ENCODE measurements at places on chromosomes 7 and 10.

GRCh38 chr10:132962623-132963429 lies 20.5 kb upstream of the CFAP46 start:
- no peak for DNase-seq

- no peak for DNase-seq
Measured at GRCh38 chr10:96402417-96403305, 43.9 kb upstream of the OPALIN start.

- peak; percentile 37 for DNase-seq
Measured at GRCh38 chr10:71933651-71934050, 30.5 kb upstream of the CHST3 start.

GRCh38 chr10:85598646-85599045 lies 767.9 kb downstream of the GRID1 start:
- peak; percentile 5 for DNase-seq

- DNase-seq = no peak
Measured at GRCh38 chr10:60737242-60737641, 41.0 kb upstream of the CDK1 start.

DNA sequence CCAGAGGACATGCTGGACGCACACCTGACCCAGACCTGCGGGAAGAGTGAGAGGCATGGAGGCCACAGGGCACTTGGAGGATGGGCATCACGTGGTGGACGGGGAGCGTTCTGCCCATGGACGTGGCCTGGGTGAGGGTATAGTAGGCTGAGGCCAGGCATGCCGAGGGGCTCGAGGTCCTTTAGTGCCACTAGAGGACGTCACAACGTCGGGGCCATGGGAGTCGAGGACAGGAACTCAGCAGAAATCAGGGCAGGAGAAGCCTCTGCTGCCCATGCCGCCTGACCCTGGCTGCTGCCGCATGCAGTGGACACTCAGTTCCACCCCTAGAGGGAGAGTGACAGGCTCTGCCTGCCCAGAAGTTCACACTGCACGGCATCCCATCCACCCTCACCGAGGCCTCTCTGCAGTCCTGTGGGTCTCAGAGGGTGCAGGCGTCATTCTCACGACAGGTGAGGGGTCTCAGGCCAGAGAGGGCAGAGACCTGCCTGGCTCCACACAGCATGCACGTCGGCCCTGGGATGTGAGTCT lies 198.7 kb downstream of the ADARB2 start:
- DNase-seq = no peak

GRCh38 chr7:56074371-56074791 lies 10.3 kb downstream of the SUMF2 start:
- peak; percentile 83 for DNase-seq

- DNase-seq = no peak
Measured at GRCh38 chr7:98034081-98035035, 44.4 kb upstream of the OCM2 start.

GRCh38 chr10:3676564-3676963 lies 108.4 kb downstream of the KLF6 start:
- DNase-seq = no peak

DNA sequence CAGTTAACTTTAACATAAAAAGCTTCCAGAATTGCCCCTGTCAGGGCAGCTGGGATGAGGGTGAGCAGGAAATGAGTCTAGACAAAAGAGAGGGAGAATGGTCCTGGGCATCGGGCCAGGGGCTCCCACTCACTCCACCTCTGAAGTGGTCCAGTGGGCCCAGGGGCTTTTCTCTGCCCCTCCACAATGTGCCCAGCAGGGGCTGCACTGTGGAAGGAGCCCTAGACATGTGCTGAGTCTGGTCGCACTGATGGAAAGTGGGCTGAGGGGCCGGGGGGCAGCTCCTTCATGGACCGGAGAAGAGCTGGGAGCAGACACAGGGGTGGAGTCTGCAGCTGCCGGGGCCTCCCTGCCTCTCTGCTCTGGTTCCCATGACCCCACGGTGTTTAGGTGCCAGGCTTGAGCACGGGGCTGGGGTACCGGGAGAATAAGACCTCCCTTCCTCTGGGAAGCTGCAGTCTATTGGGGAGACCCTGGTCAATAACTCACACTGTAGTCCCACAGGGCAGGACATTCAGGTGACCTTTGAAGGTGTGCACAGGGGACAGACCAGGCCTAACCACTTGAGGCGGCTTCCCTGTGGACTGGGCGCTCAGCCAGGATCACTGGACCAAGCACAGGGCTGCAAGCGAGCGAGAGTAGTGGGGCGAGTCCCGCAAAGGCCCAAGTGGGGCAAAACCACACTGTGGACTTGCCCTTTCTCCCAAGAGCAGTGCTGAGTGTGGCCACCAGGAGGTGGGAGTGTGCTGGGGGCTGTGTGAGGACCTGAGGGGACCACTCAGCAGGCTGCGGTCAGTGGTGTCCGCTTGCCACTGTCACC lies 6.1 kb downstream of the ADCY1 start:
- peak; percentile 17 for DNase-seq

DNA sequence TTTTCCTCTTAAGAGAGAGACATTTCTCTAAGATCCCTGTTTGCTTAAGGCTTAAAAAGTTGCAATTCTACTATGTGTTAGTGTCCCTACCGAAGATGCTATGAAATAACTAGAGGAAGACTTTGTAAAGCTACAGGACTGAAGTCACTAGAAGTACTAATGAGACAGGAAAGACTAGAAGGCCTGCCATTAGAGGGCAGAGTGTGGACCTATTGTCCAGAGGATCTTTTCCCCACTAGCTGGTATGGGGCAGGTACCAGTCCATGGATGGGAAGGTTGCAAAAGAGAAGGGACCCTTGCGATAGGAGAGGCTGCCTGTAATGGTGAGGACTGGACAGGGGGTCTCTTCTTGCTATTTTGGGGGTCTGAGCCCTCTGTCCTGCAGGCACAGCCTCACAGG lies 178.1 kb downstream of the TMEM178B start:
- no peak for DNase-seq

DNA sequence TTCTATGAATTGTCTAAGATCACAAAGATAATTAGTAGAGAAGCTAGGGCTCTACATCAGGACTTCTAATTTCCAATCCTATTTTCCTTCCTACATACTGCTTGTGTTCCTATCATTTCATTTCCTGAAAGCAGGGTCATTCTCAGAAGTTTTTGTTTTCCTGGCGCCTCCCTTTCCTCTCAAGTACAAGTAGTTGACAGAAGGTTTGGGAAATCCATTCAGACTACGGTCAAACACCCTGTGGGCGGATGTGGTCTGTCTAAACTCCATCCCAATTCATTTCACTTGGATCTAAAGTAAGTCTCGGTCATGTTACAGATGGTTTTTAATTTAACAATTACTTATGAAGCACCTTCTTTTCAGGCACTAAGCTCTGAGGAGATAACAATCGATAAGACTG lies 221.4 kb downstream of the MTERF1 start:
- no peak for DNase-seq
